ENCODE measurements at places on chromosomes 6 and 20. TPM values are rescaled to one million over a fixed set of nuclear protein-coding genes. Genes with fewer than 3 reads are reported as not detected.
A peak's percentile ranks its signal among the peaks of the same experiment; 100 is the strongest.

GRCh38 chr6:125670568-125670967, 78.9 kb upstream of the HEY2 start:
- H3K36me3 ChIP-seq: no peaks in the 10 kb centered on the region
- no peak overlapping the region for H3K27ac ChIP-seq
- DNase-seq: no peak
- no peaks in the 10 kb centered on the region for H3K4me1 ChIP-seq

DNA sequence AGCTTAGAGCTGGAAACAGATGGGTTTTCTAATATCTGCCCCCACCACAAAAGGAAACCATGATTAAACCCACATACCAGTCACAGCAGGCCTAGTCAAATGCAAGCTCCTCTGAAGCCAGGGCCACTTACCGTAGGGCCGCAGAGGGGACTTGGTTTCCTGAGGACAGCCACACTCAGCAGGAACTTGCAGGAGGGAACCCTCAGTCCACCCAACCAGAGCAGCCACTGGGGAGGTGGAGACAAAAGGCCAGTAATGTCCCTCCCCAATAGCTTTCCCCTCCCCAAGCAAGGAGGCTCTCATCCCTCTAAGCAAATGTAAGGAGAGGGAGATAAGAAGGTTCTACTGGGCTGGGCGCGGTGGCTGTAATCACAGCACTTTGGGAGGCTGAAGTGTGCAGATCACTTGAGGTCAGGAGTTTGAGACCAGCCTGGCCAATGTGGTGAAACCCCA, 384.4 kb upstream of the JARID2 start:
- no peaks in the 10 kb centered on the region for H3K36me3 ChIP-seq
- H3K27me3 ChIP-seq: no peaks in the 10 kb centered on the region
- H3K4me1 ChIP-seq: no peaks in the 10 kb centered on the region
- H3K4me3 ChIP-seq: no peak overlapping the region
- no peak for DNase-seq
- H3K27ac ChIP-seq: no peak overlapping the region

DNA sequence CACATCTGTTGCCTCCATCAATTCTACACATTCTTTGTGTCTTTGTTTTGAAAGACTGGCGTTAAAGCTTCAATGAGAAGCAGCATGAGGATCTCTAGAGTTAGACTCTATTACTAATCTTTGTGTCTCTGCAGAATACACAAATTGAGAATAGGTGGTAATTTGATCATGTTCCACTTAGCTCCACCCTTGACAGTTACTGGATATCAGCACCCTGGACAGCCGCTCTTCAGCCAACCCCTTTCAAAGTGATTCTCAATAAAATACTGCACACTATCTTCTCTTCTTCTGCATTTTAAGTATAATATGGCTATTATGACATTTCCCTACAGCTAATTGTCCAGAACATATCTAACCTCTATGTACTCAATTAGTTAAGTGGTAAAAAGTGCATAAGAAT, 54.3 kb upstream of the CNR1 start:
- H3K27ac ChIP-seq: no peak overlapping the region
- no peak overlapping the region for H3K4me3 ChIP-seq
- no peaks in the 10 kb centered on the region for H3K36me3 ChIP-seq
- H3K4me1 ChIP-seq: no peaks in the 10 kb centered on the region

DNA sequence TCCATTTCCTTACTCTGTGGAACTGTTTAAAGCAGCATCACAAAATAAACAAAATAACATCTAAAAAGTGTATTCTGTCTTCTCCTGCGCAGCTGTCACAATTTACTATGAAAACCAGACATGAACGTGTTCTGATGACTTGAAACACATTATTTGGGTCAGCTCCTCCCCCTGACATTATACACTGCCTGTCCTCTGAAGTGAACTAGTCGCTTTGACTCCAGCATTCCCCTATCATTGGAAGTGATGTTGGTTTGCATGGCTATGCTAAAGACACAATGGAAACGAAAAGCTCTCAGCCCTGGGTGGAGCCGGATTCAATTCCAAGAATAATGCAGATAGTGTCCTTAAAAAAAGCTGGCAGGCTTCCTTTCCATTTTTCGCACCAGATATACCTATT, 125.9 kb downstream of the FYN start:
- H3K36me3 ChIP-seq: no peaks in the 10 kb centered on the region
- H3K4me3 ChIP-seq: no peak overlapping the region
- H3K27ac ChIP-seq: peak overlapping the region; percentile 53
- H3K4me1 ChIP-seq: no peaks in the 10 kb centered on the region
- no peaks in the 10 kb centered on the region for H3K27me3 ChIP-seq

DNA sequence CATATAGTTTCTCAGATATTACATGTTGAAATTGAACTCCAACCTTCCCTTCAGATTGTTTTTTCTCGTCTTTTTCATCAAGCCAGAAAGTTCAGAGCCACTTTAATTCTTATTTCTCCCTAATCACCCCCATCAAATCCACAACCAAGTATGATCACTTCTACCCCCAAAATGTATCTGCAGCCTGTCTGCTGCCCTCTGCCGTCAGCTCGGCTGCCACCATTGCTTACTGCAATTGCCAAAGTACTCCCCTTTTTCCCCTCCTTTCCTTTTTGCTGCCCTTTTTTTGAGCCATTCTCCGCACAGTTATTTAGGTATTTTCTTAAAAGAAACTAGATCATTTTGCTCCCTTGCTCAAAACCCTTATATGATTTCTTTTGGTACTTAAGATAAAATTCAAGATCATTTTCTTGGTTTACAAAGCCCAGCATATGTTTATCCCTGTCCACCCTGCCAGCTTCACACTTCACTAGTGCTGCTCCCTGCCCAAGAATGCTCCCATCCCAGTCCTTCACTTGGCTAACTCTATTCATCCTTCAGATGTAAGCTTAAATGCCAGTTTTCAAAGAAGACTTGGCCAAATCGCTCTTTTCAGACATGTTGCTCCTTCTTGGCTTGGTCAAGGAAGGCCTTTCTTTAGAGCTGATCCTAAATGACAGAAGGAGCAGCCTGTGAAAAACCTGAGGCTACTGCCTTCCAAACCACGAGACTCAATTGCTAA, 63.7 kb downstream of the SH3BGRL2 start:
- H3K4me3 ChIP-seq: no peak overlapping the region
- H3K27me3 ChIP-seq: no peaks in the 10 kb centered on the region
- no peak for DNase-seq
- no peaks in the 10 kb centered on the region for H3K36me3 ChIP-seq
- no peaks in the 10 kb centered on the region for H3K4me1 ChIP-seq
- H3K27ac ChIP-seq: no peak overlapping the region

DNA sequence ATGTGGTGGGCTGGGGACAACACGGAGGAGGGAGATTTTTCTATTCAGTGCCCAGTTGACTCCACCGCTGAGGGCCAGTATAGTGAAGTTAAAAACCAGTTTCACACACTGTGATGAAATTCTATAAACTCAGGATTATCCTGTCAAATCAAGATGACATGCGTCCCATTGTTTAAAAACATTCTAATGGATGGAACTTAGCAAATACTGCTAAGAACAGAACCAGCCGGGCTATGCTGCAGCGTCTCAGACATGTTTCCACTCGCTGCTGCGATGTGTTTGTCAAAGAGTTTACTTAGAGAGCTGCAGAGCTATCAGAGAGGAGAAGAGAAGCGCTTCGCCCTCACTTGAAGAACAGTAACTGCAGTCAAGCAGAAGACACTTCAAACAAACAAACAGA, 212.6 kb upstream of the FOXQ1 start:
- no peaks in the 10 kb centered on the region for H3K27me3 ChIP-seq
- no peak overlapping the region for H3K4me3 ChIP-seq
- DNase-seq: no peak
- no peaks in the 10 kb centered on the region for H3K4me1 ChIP-seq
- no peak overlapping the region for H3K27ac ChIP-seq
- no peaks in the 10 kb centered on the region for H3K36me3 ChIP-seq

GRCh38 chr6:20068421-20068988, 143.8 kb downstream of the MBOAT1 start:
- no peaks in the 10 kb centered on the region for H3K36me3 ChIP-seq
- DNase-seq: no peak
- no peaks in the 10 kb centered on the region for H3K27me3 ChIP-seq
- no peaks in the 10 kb centered on the region for H3K4me1 ChIP-seq
- no peak overlapping the region for H3K4me3 ChIP-seq

GRCh38 chr20:4685923-4686221, 35.8 kb upstream of the PRND start:
- no peak for DNase-seq
- H3K4me3 ChIP-seq: peak overlapping the region; percentile 47
- no peaks in the 10 kb centered on the region for H3K36me3 ChIP-seq

- no peaks in the 10 kb centered on the region for H3K27me3 ChIP-seq
- no peaks in the 10 kb centered on the region for H3K36me3 ChIP-seq
- no peaks in the 10 kb centered on the region for H3K4me1 ChIP-seq
Observed at GRCh38 chr6:132218059-132218696, 183.1 kb downstream of the MOXD1 start.

DNA sequence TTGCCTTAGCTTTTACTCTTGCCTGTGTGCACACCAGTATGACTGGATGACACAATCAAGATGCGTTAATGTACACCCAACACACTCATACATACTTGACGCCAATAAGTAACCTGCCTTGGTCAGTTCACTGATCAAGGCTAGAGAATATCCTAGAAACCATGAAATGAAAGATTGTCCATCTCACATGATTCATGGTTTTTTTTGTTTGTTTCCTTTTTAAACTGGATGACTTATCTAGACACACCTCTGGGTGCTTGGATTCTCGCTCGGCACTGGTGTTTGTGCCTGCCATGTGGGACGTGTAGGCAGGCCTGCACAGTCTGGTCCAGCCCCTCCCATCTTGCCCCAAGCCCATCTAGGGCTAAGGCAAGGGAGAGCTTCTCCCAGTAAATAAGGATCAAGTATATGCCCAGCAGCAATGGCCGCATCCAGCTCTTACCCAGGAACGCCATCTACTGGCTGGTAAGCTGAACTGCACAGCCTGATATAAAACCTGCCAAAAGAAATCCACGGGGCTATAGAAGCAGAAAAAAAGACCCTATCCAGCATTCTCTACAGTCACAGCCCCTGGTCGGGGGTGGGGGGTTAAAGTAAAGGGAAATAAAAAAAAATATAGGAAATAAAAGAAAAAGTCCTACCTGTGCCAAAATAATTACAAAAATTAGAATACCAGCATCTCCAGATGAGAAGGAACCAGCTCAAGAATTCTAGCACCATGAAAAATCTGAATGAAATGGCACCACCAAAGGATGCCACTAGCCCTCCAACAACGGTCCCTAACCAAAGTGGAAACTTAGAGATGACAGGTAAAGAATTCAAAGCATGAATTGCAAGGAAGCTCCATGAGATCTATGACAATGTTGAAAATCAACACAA, 73.3 kb downstream of the OTOR start:
- H3K4me1 ChIP-seq: no peaks in the 10 kb centered on the region
- no peak for DNase-seq
- H3K27ac ChIP-seq: no peak overlapping the region
- no peaks in the 10 kb centered on the region for H3K36me3 ChIP-seq
- no peaks in the 10 kb centered on the region for H3K27me3 ChIP-seq

GRCh38 chr20:5261763-5262162, 55.0 kb downstream of the PROKR2 start:
- H3K4me1 ChIP-seq: no peaks in the 10 kb centered on the region
- no peak overlapping the region for H3K4me3 ChIP-seq
- no peak for DNase-seq
- H3K36me3 ChIP-seq: no peaks in the 10 kb centered on the region
- no peak overlapping the region for H3K27ac ChIP-seq

- DNase-seq: no peak
- H3K27me3 ChIP-seq: no peaks in the 10 kb centered on the region
- H3K4me1 ChIP-seq: peaks cover 33% of the 10 kb centered on the region
Observed at GRCh38 chr6:35483893-35484645, 12.8 kb downstream of the TEAD3 start.

DNA sequence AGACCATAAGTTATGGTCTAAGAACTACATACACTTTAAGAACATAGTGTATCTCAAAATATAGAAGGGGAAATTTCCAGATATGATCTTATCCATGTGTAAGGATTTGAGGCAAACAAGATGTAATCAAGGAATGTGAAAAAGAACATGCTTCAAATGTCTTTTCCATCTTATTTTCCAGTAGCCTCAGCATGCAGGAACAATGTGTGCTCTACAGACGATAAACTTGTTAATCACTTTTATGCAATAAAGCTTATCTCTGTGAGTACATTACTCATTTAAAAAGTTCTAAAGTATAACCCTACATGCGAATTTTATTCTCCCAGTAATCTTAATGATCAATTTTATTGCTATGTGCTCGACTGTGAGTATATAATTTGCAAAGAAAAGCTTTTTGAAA, 185.2 kb downstream of the ALDH8A1 start:
- no peak for DNase-seq
- no peaks in the 10 kb centered on the region for H3K4me1 ChIP-seq
- no peak overlapping the region for H3K27ac ChIP-seq
- no peak overlapping the region for H3K4me3 ChIP-seq
- no peaks in the 10 kb centered on the region for H3K36me3 ChIP-seq

DNA sequence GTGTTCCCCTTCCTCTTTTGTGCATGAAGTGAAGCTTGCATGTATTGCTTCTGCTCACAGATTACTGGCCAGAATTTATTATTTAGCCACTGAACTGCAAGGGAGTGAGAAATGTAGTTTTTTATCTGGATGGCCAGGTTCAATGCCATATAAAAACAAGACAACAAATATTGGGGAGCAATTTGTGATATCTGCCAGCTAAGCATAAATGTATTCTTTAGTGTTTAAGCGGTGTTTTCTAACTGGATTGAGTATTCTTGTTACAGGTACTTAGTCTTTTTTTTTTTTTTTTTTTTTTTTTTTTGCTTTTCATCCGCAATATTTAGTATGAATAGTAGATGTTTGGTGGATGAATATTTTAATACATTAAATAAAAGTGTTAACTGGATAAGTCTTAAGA, 158.2 kb downstream of the TFAP2B start:
- H3K36me3 ChIP-seq: no peaks in the 10 kb centered on the region
- no peak for DNase-seq
- H3K4me3 ChIP-seq: no peak overlapping the region
- no peaks in the 10 kb centered on the region for H3K4me1 ChIP-seq
- no peak overlapping the region for H3K27ac ChIP-seq

DNA sequence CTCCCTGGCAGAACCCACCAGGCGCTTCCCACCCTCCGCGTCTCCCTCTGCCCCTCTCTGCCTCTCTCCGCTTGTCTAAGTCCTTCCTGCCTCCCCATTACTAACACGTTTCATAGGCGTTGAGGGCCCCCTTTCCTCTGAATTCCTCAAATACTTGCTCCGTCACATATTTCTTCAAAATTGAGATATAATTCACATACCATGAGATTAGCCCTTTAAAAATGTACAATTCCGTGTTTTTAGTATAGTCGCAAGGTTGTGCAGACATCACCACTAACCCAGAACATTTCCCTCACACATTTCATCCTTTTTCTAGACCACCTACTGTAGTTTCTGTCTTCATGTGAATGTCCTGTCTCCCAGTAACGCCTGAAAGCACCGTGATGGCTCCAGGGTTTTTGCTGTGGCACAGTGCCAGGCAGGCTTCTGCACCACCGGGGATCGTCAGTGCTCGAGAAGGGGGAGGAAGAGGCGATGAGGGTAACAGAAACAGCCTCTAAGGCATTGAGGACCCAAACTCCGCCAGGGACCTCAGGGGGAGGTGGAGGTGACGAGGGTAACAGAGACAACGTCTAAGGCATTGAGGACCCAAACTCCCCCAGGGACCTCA, 141.9 kb upstream of the SNX9 start:
- H3K4me3 ChIP-seq: no peak overlapping the region
- H3K36me3 ChIP-seq: no peaks in the 10 kb centered on the region
- H3K27ac ChIP-seq: no peak overlapping the region
- no peaks in the 10 kb centered on the region for H3K27me3 ChIP-seq
- H3K4me1 ChIP-seq: no peaks in the 10 kb centered on the region

TMEM63B gene
- total RNA-seq: 7.9 TPM

IL20RA gene
- 0.88 TPM for total RNA-seq

CLPSL1 gene
- total RNA-seq: not detected

WFDC10B gene
- total RNA-seq: not detected

PTK6 gene
- under 0.01 TPM for total RNA-seq

SNAP91 gene
- total RNA-seq: not detected

Measured in uterus (tissue), 4 donors.